Renal pelvis (tissue), 12 donors: ENCODE measurements at places on chromosomes 3 and 15.

DNA sequence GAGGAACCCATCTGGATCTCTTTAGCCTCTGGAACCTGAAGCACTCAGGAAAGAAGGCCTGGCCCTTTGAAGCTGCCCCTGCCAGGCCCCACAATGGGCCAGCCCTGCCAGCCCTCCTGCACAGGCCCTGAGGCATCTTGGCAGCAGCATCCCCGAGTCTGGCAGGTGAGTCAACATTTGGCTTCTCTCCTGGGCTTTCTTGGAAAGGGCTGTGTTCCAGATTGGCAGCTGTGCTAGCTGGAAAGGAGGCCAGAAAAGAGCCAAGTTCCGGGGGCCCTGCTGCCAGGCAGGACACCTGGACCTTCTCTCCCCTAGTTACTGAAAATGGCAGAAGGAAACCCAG, 187.2 kb downstream of the SHQ1 start:
- no peak for DNase-seq

DNA sequence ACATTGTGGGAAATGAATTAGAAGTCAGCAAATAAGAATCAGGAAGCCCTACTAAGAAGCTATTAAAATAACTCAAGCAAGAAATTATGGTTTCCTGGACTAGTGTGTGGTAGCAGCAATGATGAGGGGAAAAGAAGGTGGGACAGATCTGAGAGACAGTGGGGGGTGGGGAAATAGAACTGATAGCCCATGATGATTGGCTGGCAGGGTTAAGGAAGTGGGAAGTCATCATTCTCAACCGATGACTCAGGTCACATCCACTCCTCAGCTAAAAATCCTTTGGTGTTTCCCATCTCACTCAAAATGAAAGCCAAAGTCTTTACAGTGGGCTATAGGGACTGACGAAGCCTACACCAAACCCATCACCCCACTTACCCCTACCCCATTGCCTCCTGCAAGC, 153.9 kb upstream of the ARHGEF26 start:
- DNase-seq: no peak

DNA sequence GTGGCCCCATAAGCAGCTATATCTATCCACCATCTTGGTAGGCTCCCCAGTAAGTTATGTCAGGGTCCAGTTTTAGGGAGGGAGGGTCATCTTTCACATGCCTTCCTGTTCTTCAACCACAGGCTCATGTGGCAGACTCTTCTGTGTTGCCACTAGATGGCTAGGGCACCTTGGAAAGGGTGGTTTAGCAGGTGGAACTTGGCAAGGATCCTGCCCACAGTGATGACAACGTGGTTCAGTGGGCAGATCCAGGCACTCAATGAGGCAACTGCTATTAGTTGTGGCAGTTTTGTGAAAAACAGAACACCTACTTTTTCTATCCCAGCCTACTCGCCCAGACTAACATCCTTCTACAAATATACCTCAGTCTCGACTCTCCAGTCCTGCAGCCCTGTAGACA, 7.2 kb upstream of the RBP1 start:
- no peak for DNase-seq

- peak; percentile 52 for DNase-seq
Observed at GRCh38 chr3:179558742-179559364, 3.9 kb upstream of the ACTL6A start.
